ENCODE measurements at places on chromosomes 5 and 9. TPM values are rescaled to one million over a fixed set of nuclear protein-coding genes. Genes with fewer than 3 reads are reported as not detected.

C9orf153 gene
- 0.41 TPM for total RNA-seq

NTNG2 gene
- 4.6 TPM for total RNA-seq

GRPEL2 gene
- total RNA-seq, result 15.9 TPM

SREK1 gene
- total RNA-seq, result 52.4 TPM

DNA sequence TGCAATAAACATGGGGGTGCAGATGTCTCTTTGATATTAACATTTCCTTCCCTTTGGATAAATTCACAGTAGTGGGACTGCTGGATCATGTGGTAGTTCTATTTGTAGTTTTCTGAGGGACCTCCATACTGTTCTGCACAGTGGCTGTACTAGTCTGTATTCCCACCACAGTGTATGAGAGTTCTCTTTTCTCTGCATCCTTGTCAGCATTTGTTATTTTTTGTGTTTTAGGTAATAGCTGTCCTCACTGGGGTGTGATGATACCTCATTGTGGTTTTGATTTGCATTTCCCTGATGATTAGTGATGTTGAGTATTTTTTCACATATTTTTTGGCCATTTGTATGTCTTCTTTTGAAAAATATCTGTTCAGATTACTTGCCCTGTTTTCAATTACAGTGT lies 562.5 kb downstream of the CSNK1G3 start:
- no peaks in the 10 kb centered on the region for H3K36me3 ChIP-seq
- H3K4me1 ChIP-seq, result no peaks in the 10 kb centered on the region
- DNase-seq, result no peak
- H3K27me3 ChIP-seq, result no peaks in the 10 kb centered on the region
- no peak overlapping the region for H3K4me3 ChIP-seq
- H3K27ac ChIP-seq, result no peak overlapping the region

DNA sequence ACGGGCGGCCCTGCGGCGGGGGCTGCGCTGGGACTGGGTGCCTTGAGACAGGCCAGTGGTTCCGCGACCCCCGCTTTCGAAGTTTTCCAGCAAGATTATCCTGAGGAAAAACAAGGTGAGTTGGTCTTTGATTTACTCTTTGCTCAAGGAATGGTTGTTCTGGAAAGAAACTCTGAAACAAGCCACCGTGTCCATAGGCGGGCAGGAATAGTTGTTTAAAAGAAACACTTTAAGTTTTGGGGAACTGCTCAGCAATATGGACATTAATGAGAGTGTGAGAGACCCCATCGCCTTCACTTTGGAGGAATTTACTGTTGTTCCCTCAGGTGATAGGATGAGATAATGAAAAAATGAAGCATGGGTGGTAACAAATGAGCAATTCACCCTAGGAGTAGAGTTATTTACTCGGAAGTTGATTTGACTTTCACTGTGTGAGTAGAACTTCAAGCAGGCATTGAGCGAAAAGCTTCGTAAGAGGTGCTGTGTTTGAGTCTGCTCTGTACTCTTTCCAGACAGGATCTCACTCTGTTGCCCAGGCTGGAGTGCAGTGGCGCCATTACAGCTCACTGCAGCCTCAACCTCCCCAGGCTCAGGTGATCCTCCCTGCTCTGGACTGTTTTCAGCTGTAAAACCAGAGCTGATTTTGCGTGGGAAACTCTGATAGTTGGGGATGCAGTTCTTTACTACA lies 1.1 kb downstream of the DMRTA1 start:
- H3K4me3 ChIP-seq, result peak overlapping the region; percentile 56
- peak overlapping the region; percentile 91 for H3K27ac ChIP-seq
- no peaks in the 10 kb centered on the region for H3K4me1 ChIP-seq
- H3K36me3 ChIP-seq, result no peaks in the 10 kb centered on the region
- DNase-seq, result no peak

GRCh38 chr9:100443781-100444768 lies 17.1 kb downstream of the MSANTD3 start:
- no peaks in the 10 kb centered on the region for H3K27me3 ChIP-seq
- H3K4me1 ChIP-seq, result no peaks in the 10 kb centered on the region
- H3K36me3 ChIP-seq, result no peaks in the 10 kb centered on the region
- no peak overlapping the region for H3K27ac ChIP-seq

SLC1A3 gene
- total RNA-seq, result 27.5 TPM

SLC23A1 gene
- not detected for total RNA-seq

SLC46A2 gene
- total RNA-seq, result 7.0 TPM

GRCh38 chr5:94017579-94017978 lies 276.2 kb upstream of the POU5F2 start:
- H3K36me3 ChIP-seq, result no peaks in the 10 kb centered on the region
- no peak overlapping the region for H3K27ac ChIP-seq

GRCh38 chr5:138972836-138973235 lies 97.7 kb upstream of the LRRTM2 start:
- H3K4me3 ChIP-seq, result no peak overlapping the region
- no peaks in the 10 kb centered on the region for H3K36me3 ChIP-seq
- peaks cover 27% of the 10 kb centered on the region for H3K4me1 ChIP-seq
- DNase-seq, result no peak
- no peak overlapping the region for H3K27ac ChIP-seq

DNA sequence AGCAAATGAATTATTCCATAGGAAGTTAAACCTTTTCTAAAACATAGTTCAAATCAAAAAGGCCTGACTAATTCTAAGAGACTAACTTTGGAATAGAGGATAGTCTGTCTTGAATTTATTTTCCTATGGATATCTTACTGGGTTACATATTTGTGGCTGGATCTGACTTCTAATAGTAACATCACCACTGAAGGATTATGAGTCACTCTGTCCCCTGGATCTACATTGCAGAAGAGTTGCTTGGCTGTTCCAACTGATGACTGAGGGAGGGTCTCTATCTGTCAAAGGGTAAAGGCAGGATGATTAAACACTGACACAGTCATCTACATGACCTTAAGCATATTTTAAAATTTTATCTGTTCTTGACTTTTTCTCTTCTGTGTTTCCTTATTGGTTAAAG lies 119.6 kb upstream of the FST start:
- H3K4me1 ChIP-seq, result no peaks in the 10 kb centered on the region
- H3K27ac ChIP-seq, result no peak overlapping the region
- no peak overlapping the region for H3K4me3 ChIP-seq
- no peaks in the 10 kb centered on the region for H3K36me3 ChIP-seq
- H3K27me3 ChIP-seq, result no peaks in the 10 kb centered on the region
- no peak for DNase-seq

GRCh38 chr9:17588941-17589340 lies 10.1 kb downstream of the SH3GL2 start:
- H3K27me3 ChIP-seq, result no peaks in the 10 kb centered on the region
- no peak overlapping the region for H3K27ac ChIP-seq
- H3K4me1 ChIP-seq, result no peaks in the 10 kb centered on the region
- no peak overlapping the region for H3K4me3 ChIP-seq

GRCh38 chr5:141920771-141921170 lies 2.9 kb upstream of the DELE1 start:
- H3K4me3 ChIP-seq, result no peak overlapping the region
- H3K27ac ChIP-seq, result no peak overlapping the region
- no peak for DNase-seq
- H3K27me3 ChIP-seq, result no peaks in the 10 kb centered on the region

- no peaks in the 10 kb centered on the region for H3K27me3 ChIP-seq
- H3K4me3 ChIP-seq, result no peak overlapping the region
- no peaks in the 10 kb centered on the region for H3K36me3 ChIP-seq
- DNase-seq, result no peak
- peaks cover 27% of the 10 kb centered on the region for H3K4me1 ChIP-seq
Measured at GRCh38 chr5:34501016-34501415, 155.1 kb upstream of the RAI14 start.

DNA sequence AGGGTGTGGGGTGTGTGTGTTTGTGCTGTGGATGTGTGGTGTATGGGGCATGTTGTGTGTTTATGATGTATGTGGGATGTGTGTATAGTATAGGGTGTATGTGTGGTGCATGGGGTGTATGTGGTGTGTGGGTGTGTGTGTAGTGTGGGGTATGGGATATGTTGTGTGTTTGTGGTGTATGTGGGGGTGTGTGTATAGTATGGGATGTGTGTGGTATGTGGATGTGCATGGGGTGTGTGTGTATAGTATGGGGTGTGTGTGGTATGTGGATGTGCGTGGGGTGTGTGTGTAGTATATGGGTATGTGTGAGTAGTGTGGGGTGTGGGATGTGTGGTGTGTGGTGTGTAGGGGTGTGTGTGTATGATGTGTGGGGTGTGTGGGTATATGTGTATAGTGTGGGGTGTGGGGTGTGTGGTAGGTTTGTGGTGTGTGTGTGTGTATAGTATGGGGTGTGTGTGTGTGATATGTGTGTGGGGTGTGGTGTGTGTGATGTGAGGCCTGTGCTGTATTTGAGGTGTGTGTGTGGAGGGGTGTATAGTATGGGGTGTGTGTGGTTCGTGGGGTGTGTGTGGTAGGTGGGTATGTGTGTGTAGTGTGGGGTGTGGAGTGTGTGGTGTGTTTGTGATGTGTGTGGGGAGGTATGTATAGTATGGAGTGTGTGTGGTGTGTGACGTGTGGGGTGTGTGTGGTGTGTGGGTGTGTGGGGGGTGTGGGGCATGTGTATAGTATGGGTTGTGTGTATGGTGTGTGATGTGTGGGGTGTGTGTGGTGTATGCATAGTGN lies 10.5 kb downstream of the ECSCR start:
- no peak for DNase-seq
- H3K4me1 ChIP-seq, result no peaks in the 10 kb centered on the region
- H3K36me3 ChIP-seq, result no peaks in the 10 kb centered on the region
- no peaks in the 10 kb centered on the region for H3K27me3 ChIP-seq

DNA sequence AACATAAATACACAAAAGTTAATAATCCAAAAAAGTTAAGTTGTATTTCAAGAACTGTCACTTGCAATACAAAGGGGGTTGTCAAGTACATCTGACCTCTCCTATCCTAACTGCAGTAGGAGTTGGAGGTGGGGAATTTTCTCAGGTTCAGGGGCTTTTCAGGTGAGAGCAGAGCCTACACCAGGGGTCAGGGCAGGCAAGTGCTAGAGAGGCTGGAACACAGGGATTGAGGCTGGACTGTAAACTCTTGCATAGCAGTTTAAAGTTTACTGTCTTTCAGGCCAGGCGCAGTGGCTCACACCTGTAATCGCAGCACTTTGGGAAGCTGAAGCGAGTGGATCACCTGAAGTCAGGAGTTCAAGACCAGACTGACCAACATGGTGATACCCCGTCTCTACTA lies 25.4 kb upstream of the RASGRF2 start:
- H3K4me3 ChIP-seq, result no peak overlapping the region
- H3K4me1 ChIP-seq, result no peaks in the 10 kb centered on the region
- no peak overlapping the region for H3K27ac ChIP-seq
- H3K36me3 ChIP-seq, result no peaks in the 10 kb centered on the region
- DNase-seq, result no peak
- H3K27me3 ChIP-seq, result no peaks in the 10 kb centered on the region

BTNL8 gene
- total RNA-seq, result 0.47 TPM

DNA sequence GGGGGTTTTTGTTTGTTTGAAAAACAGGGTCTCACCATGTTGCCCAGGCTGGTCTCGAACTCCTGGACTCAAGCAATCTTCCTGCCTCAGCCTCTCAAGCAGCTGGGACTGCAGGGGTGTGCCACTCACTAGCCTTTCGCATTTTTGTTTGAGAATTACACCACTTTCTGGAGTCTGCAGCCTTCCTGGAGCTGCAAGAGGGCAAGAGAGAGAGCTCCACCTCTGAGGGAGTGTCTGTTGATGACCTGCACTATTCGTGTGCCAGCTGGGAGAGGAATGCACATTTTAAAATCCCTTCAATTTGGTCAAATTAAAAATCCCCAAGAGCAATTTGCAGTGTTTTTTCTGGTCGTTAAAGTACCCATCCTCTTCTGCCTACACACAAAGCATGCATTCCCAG lies 5.0 kb upstream of the CKMT2 start:
- no peaks in the 10 kb centered on the region for H3K27me3 ChIP-seq
- H3K27ac ChIP-seq, result no peak overlapping the region
- H3K4me1 ChIP-seq, result no peaks in the 10 kb centered on the region
- no peak for DNase-seq
- no peak overlapping the region for H3K4me3 ChIP-seq

ZNF883 gene
- total RNA-seq, result 1.0 TPM

CAPSL gene
- not detected for total RNA-seq

ALDH1A1 gene
- total RNA-seq, result 126 TPM

GRCh38 chr5:100434815-100435214 lies 100.4 kb upstream of the FAM174A start:
- H3K4me1 ChIP-seq, result no peaks in the 10 kb centered on the region
- H3K4me3 ChIP-seq, result no peak overlapping the region
- no peaks in the 10 kb centered on the region for H3K36me3 ChIP-seq
- DNase-seq, result no peak

- no peaks in the 10 kb centered on the region for H3K36me3 ChIP-seq
- no peak overlapping the region for H3K4me3 ChIP-seq
- H3K27ac ChIP-seq, result no peak overlapping the region
- no peaks in the 10 kb centered on the region for H3K27me3 ChIP-seq
Measured at GRCh38 chr5:59609501-59610265, 283.8 kb downstream of the PDE4D start.

DNA sequence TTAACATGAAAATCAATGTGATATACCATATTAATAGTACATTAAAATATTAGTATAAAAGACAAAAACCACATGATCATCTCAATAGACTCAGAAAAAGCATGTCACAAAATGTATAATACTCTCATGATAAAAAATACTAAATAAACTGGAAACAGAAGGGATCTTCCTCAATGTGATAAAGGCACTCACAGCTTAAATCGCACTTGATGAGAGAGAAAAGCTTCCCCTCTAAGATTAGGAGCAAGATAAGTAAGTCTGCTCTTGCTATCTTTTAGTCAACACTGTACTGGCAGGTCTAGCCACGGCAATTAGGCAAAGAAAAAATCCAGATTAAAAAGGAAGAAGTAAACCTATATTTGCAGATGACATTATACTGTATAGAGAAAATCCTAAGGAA lies 21.8 kb upstream of the MSH3 start:
- no peaks in the 10 kb centered on the region for H3K4me1 ChIP-seq
- H3K27ac ChIP-seq, result no peak overlapping the region
- H3K4me3 ChIP-seq, result no peak overlapping the region
- H3K36me3 ChIP-seq, result no peaks in the 10 kb centered on the region

GRCh38 chr5:63483338-63483737 lies 478.9 kb downstream of the HTR1A start:
- H3K36me3 ChIP-seq, result no peaks in the 10 kb centered on the region
- DNase-seq, result no peak
- no peaks in the 10 kb centered on the region for H3K27me3 ChIP-seq
- no peaks in the 10 kb centered on the region for H3K4me1 ChIP-seq
- no peak overlapping the region for H3K27ac ChIP-seq

Data from left lung (tissue), 14 donors.